ENCODE measurements at places on chromosomes 12 and 14.

GRCh38 chr12:81337886-81338285 lies 260.0 kb downstream of the ACSS3 start:
- DNase-seq: no peak

- DNase-seq: no peak
These were observed 6.0 kb upstream of the SDSL start for GRCh38 chr12:113416091-113416754.

GRCh38 chr14:63475761-63476160 lies 67.4 kb downstream of the PPP2R5E start:
- no peak for DNase-seq

GRCh38 chr12:71636704-71637115 lies 26.9 kb downstream of the ZFC3H1 start:
- no peak for DNase-seq

DNA sequence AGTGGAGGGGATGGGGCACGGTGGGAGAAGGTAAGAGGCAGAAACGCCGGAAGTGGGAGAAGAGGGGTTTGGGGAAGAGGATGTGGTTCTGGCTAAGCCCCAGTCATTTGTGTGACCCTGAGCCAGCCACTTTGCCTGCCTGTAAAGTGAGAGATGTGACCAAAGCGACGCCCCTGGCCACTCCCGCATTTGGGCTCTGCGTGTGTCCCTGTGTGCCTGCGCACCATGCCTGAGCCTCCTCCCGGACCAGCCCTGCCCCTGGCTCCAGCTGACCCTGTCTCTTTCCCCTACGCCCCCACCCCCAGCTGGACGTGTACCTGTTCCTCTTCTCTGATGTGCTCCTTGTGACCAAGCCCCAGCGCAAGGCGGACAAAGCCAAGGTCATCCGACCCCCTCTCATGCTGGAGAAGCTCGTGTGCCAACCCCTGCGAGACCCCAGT lies 8.0 kb downstream of the PLEKHG6 start:
- DNase-seq: no peak

GRCh38 chr14:74613211-74613914 lies 1.3 kb upstream of the LTBP2 start:
- no peak for DNase-seq

- no peak for DNase-seq
These were observed 212.8 kb upstream of the CCDC196 start for GRCh38 chr14:66273261-66273832.

GRCh38 chr14:92613008-92613658 lies 99.6 kb downstream of the RIN3 start:
- peak; percentile 41 for DNase-seq

- no peak for DNase-seq
These were observed 112.3 kb downstream of the PAPOLA start for GRCh38 chr14:96614481-96614881.

DNA sequence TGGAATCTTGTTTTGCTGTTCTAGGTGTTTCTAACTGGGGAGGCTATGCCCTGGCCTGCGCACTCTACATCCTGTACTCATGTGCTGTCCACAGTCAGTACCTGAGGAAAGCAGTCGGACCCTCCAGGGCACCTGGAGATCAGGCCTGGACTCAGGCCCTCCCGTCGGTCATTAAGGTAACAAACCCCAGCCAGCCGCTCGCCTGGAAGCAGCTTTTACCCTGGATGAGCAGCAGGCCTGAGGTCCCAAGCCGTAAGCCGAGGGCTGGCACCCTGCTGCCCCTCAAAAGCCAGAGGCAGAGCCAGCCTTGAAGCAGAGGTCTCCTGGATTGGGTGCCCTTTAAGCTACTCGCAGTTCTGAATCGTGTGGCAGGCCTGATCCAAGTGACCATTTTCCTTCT lies 29.1 kb downstream of the GPR68 start:
- no peak for DNase-seq

- DNase-seq: no peak
These were observed 9.5 kb upstream of the CAPRIN2 start for GRCh38 chr12:30764251-30764650.

- no peak for DNase-seq
These were observed 313.0 kb upstream of the RTL1 start for GRCh38 chr14:101216366-101217079.

DNA sequence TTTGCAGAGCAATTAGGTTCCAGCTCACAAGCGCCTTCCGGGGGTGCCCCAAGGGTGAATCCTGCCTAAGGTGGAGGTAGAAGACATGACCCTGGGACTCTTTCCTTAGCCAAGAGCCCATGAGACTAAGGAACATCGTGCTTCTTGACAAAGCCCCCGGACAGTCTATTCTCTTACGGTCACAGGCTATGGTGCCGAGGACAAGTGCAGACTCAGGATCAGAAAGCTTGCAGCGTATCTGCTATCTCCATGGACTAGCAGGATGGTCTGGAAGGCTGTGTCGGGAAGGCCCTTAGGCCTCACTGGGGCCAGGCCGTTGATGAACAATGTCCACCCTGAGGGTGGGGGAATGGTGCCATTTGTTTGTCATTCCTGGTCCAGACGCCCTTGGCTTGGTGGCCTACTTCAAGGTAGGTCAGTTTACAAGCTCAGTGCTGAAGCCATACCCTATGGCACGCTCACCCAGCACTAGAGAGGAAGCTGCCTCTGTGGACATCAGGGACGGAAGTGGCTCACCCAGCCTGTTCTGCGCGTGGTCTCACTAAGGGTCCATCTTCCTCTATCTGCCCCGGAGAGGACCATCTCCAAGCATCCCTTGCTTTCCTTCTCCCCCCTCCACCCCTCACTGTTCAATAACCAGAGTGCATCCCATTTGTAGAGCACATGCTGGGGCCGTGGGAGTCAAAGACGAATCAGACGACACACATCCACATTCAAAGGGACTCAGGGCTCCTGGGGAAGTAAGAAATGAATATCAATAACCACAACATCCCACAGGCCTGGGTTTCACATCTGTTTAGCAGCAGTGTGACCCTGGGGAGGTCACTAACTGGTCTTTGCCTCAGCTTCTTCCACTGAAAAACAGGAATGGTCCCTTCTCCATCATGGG lies 45.0 kb upstream of the IQSEC3 start:
- DNase-seq: no peak

GRCh38 chr12:10098791-10099190 lies at the start of gene CLEC1A:
CLEC1A (minus strand) TSS chr12:10098985; CDS start chr12:10098922, 63 bp downstream.
- DNase-seq: no peak

- no peak for DNase-seq
These were observed 113.4 kb upstream of the SCAF11 start for GRCh38 chr12:46103559-46104383.

DNA sequence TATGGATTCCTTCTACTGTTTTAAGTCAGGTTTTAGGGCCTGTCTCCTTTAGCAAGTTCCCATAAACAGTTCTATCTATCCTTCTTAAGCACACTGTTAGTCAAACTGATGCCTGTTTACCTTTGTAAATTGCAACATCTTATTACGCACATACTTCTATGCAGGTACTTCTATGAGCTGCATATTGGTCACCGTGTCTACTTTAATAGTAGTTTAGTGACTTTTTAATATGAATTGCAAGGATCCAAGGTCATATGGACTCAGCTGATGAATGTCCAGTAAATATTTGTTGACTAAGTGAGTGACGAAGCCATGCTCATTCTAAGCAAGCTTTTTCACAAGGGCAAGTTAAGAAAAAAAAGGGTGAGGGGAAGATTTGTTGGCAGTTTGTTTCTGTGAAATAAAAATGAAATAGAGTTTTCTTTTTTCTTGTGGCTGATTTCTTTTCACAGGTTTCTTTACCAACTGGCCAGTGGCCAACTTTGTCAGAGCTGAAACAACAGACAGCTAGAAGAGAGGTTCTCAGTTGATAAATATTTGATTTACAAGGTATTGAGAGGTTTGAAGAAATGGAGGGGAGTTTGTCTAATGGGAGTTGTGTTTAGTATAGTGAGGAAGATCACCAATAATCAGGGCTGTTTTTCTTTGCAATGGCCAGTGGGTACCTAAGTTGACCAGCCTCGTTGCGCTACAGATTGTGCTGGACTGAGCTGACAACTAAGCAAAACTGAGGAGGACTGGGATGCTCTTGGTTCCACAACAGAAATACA lies 141.1 kb downstream of the SLC15A5 start:
- DNase-seq: no peak

- no peak for DNase-seq
These were observed at the start of gene ALX1 for GRCh38 chr12:85280165-85280983. ALX1 (plus strand) TSS chr12:85280220; CDS start chr12:85280262, 42 bp downstream.

- no peak for DNase-seq
These were observed 52.4 kb downstream of the FERMT2 start for GRCh38 chr14:52898496-52898895.

DNA sequence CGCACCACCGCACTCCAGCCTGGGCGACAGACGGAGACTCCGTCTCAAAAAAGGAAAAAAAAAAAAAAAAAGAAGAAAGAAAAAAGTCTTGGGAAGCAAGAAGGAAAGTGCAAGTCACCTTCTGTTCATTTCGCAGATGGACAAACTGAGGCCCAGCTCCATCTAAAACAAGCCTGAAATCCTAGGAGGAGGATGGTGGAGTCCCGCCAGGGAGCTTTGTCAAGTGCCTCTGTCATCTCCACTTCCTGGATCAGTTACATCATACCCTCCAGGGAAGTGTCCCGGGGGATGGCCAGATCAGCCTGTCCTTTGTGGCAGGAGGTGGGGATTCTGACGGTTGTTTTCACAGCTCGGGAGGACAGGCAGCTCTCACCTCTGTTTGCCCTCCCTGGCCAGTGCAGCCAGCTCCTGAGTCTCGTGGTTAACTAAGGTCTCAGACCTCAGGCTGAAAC lies 8.7 kb upstream of the SDSL start:
- no peak for DNase-seq

GRCh38 chr14:84042992-84043391 lies 1487.0 kb upstream of the FLRT2 start:
- DNase-seq: no peak

DNA sequence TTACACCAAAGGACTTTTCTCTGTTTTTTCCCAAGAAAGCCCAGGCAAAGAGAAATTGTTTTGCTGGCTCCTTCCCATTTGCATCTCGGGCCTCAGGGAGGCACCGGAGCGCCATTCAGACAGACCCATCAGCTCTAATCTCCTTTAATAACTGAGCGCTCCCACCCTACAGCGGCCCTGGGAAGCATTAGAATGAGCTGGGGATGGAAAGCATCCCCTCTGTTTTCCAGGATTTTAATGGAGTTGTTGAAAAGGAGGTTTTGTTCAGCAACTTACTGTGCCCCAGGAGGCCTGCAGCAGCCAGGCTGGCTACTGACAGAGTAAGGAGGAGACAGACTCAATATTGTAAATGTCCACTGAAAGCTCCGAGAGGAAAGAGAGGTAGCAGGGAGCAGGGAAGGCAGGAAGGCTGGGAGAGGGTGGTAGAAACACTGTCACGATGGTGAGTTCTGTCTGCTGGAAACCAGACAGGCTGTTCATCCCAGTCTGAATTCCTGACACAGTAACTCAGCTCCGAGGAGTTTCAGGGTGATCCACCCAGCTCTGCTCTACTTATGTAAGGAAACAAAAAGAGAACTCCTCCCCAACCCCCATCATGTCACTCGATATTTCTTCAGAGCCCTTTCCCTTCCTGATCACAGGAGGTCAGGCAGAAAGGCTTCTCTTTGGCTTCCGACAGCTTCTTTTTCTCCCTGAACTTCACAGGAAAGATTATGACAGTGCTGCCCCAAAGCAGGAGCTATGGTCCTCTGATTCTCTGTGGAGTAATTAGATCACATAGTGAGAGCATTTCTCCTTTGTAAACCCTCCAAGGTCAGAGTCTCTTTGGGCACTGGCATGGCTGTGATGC lies 62.5 kb upstream of the TMEM132D start:
- no peak for DNase-seq

GRCh38 chr12:40240779-40241178 lies 16.0 kb downstream of the LRRK2 start:
- DNase-seq: no peak

- DNase-seq: no peak
These were observed 8.2 kb downstream of the SERPINA4 start for GRCh38 chr14:94569381-94570001.

DNA sequence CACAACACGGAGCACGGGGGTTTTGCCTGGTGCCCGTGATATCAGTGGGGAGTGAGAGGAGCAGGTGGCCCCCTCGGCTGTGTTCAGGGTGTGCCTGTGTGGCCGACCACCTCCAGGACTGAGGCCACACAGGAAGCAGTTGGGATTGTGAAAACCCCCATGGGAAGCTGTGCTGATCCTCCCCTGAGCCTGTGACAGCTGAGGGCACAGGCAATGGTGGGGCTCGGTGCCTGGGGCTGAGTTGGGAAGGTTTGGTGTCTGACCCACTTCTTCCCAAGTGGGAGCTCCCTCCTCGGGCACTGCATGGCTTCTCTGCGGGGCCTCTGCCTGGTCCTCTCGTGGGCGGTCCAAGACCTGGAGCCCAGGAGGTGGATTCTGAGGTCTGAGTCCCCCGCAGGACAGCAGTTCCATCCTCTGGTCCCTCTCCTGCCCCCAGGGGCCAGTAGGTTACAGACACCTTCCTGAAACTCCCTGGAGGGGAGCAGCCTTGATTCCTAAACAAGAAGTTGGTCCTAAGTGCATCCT lies 17.9 kb downstream of the PACS2 start:
- no peak for DNase-seq

DNA sequence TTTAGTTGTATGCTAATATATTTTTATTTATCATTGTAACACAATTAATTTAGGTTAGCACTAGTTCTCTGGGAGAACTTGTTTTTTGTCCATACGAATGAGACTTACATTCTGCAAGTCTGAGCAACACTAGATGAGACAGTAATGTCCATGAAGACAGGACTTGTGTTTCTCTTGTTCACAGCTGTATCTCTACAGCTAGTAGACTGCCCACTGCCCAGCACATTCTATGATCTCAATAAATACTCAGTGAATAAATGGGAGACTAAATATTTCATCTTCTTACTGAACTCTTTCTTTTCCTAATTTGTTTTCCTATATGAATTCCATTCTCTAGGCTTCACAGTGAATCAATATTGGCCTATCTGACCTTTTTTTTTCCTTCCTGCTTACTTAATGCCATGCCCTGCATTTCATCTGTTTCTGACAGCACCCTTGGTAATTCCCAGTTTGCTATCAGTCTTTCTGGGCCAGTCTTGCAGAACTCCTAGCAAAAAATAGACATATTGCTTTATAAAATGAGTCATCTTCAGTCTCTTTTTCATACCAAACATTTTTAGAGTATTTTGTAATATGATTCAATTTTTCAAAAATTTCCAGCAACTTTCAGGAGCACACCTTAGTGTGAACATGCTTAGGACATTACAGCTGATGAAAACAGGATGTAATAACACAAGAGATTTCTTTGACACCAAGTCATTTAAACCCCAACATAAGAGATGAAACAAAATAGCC lies 185.5 kb upstream of the ATP2B1 start:
- DNase-seq: no peak

- DNase-seq: no peak
These were observed 235.6 kb upstream of the RPL10L start for GRCh38 chr14:46887144-46887543.

GRCh38 chr14:70660967-70661893 lies 19.5 kb downstream of the TTC9 start:
- DNase-seq: peak; percentile 12

DNA sequence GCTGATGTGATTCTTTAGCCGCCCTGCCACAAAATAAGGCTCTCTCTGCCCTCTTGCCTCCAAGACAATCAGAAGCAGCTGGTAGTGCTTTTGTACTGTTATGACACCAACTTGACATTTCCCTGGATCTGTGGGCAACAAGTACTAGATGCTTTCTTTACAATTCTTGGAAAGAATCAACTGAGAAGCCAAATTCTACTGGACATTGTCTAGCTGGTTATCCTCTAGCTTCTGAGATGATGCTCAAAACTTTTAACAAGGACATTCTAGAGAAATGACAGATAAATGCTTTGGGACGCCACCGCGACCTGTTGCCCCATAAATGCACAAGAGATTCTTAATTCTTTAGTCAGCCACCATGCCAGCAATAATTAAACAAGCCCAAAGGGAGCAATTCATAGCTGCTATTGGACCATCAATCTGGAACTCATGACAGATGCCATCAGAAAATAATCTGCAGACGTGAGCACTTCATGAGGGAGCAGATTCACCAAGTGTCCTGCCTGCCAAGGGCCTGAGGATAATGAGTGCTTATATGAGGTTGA lies 22.8 kb downstream of the FMNL3 start:
- DNase-seq: no peak
